Activated CD4-positive, alpha-beta T cell treated with anti-CD3 and anti-CD28 coated beads, Interleukin-2, amount 10 ng/mL, durations not matched to agents 7 days and 5 days (primary cell): ENCODE measurements at places on chromosomes 2 and 18.
A peak's percentile ranks its signal among the peaks of the same experiment; 100 is the strongest.

DNA sequence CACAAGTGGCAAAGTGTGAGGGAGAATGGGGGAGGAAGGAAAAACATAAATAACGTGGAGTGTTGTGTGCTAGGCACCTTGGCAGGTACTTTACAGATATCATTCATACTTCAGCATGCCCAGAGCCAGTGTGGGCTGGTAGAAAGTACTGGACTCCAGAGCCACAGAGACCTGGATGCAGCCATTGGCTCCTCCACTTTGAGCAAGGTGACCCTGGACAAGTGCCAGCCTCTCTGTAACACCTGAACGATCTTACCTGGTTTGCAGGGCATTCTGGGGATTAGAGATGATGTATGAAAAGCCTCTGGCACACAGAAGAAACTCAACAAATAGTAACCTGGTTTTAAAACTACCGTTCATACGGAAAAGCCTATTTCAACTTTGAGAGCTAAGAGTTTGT lies 6.3 kb downstream of the LOXHD1 start:
- no peak for DNase-seq

DNA sequence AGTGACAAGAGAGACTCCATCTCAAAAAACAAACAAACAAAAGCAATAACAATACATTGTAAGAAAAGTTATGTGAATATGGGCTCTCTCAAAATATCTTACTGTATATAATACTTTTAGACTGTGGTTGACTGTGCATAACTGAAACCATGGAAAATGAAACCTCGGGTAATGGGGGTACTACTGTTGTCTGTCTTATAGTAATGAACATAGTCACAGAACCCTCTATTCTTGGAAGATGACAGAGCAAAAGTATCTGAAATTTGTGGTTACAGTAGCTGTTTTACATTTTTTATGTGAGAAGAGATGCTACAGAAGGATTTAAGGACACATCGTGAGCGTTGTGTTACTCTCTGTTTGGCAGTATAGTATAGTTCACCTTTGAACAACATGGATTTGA lies 60.5 kb downstream of the MAP4K4 start:
- DNase-seq = peak; percentile 39

DNA sequence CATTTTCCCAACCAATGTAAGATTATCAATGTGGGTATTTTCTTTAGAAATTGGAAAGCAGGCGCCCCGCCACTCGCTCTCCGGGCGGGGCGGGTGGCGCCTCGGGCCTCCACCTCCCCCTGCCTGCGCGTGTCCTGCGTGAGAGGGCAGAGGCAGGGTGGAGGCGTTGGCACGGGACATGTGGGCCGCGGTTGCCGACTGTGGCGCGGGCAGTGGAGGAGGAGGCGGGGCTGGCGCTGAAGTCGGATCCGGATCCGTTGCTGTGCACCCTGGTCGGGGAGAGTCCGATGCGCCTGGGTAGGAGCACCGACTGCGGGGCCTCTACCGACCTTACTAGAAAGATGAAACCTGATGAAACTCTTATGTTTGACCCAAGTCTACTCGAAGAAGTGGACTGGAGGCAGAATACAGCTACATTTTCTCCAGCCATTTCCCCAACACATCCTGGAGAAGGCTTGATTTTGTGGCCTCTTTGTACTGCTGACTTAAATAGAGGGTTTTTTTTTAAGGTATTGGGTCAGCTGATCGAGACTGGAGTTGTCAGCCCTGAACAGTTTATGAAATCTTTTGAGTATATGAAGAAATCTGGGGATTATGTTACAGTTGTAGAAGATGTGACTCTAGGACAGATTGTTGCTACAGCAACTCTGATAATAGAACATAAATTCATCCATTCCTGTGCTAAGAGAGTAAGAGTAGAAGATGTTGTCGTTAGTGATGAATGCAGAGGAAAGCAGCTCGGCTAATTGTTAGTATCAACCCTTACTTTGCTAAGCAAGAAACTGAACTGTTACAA lies 37.9 kb downstream of the PMS1 start:
- no peak for DNase-seq

DNA sequence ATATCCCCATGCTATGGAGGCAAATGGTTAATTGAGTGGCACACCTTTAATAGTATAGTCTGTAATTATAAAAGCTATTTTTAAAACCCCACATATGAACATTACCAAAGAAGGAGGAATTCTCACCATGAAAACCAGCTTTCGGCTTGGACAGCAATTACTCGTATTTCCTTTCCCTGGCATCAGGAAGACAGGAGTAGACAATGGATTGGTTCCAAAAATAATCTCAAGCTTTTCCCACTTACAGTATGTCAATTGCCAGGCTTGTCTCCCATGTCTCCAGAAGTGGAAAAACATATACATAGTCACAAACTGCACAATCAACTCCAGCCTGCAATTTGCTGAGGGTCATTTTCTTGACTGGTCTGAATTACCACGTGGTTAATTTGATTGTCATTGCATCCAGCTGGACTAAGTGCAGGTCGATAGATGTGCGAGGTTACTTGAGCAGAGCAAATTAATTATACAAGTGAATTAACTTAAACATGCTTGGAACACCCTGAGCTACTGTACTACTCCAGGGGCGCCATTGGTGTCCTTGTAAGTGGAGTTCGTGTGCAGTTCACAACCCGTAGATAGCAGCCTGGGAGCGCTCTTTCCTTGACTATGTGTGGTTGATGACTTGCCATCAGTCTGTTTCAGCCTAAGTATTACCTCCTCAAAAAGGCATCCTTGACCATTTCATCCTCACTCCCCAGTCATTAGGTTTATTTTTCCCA lies 124.3 kb upstream of the PELI1 start:
- no peak for DNase-seq

- no peak for DNase-seq
Observed at GRCh38 chr2:100119235-100119634, 23.2 kb downstream of the AFF3 start.

DNA sequence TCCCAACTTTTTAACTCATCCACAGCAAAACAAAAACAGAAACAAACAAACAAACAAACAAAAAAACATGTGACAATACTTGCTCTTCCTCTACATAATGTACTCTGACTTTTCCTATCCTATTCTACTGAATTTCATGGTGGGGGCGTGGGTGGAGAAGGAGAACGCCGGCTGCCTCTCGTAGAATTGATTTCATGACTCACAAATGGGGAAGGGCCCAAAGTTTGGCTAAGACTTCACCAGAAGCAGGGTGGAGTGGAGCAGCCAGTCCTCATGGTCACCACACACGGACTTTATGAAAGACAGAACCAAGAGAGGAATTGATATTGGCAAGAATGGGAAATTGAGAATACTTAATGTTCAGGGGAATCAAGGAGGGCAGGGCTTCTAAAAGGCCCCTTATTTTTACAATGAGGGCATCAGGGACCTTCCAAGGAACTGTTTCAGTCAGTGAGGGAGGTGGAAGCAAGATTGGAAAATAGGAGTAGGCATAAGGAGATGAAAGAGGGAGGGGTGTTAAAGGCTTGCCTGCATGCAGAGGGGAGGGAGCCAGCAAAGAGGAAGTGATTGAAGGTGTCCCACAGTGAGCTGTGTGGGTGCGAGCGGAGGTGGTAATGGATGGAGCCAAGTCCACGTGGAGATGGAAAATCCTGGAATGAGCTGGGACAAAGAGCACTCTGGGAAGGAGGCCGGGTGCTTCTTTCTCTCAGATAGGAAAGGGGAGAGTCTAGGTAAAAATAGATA lies 27.9 kb downstream of the MARCHF4 start:
- no peak for DNase-seq

DNA sequence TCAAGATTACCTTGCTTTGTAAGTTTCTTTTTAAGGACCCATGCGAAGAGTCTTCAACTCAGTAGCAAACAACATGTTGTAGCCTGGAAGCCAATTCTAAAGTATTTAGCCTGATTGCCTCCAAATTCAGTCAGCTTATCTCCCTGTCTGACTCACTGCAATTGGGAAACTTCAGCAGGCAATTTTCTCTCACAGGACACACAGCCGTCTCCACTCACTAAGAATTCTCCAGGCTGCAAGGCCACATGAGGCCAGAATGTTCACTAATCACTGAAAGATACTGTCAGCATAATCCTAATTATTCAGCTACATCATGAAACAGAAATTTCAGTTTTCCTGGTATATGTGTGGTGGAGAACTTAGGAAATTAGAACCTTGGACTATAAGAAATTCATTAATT lies 78.1 kb upstream of the PDE1A start:
- DNase-seq = no peak
